Stimulated activated CD4-positive, alpha-beta T cell treated with anti-CD3 and anti-CD28 coated beads, Interleukin-1b, Interleukin-23, amount 100 ng/mL, for 1 hour (primary cell): ENCODE measurements at places on chromosomes 5 and 9.

- no peak for DNase-seq
Measured at GRCh38 chr9:37732086-37732741, 21.4 kb upstream of the TRMT10B start.

- DNase-seq = no peak
Measured at GRCh38 chr5:32654427-32654826, 56.7 kb upstream of the NPR3 start.

GRCh38 chr5:116573702-116574366, 789 bp downstream of the SEMA6A start:
- DNase-seq = no peak

- DNase-seq = no peak
Measured at GRCh38 chr5:174378121-174378874, 332.8 kb downstream of the NSG2 start.
